Endothelial cell of umbilical vein (primary cell): ENCODE measurements at places on chromosomes 11 and 22. TPM values are rescaled to one million over a fixed set of nuclear protein-coding genes. Genes with fewer than 3 reads are reported as not detected.

Gene TSPAN32
- total RNA-seq: not detected in 2 replicates

Gene OR51I1
- total RNA-seq: not detected in 2 replicates

Gene TEX54
- total RNA-seq: not detected in 2 replicates

Gene SLC22A12
- total RNA-seq: not detected in 2 replicates

Gene ARL14EP
- 14.8 and 16.7 TPM in 2 replicates for total RNA-seq

Gene NAALADL1
- total RNA-seq: 4.4 and 6.8 TPM in 2 replicates

Gene ENDOD1
- 17.1 and 20.5 TPM in 2 replicates for total RNA-seq

Gene CCDC89
- 0.23 TPM in 1 of 2 replicates, not detected in the other for total RNA-seq

Gene MS4A6E
- not detected in 2 replicates for total RNA-seq

Gene OOSP4B
- total RNA-seq: not detected in 2 replicates

Gene CENPM
- 30.4 and 34.5 TPM in 2 replicates for total RNA-seq

Gene LRRC4C
- total RNA-seq: not detected in 2 replicates

Gene MRGPRE
- total RNA-seq: not detected in 2 replicates

Gene SLCO2B1
- total RNA-seq: not detected in 2 replicates

Gene APOL5
- total RNA-seq: not detected in 2 replicates

Gene PHF21B
- not detected in 2 replicates for total RNA-seq
